Stimulated activated CD4-positive, alpha-beta T cell treated with anti-CD3 and anti-CD28 coated beads, Interleukin-4, amount 100 ng/mL, for 24 hours (primary cell): ENCODE measurements at places on chromosomes 2 and 18.

DNA sequence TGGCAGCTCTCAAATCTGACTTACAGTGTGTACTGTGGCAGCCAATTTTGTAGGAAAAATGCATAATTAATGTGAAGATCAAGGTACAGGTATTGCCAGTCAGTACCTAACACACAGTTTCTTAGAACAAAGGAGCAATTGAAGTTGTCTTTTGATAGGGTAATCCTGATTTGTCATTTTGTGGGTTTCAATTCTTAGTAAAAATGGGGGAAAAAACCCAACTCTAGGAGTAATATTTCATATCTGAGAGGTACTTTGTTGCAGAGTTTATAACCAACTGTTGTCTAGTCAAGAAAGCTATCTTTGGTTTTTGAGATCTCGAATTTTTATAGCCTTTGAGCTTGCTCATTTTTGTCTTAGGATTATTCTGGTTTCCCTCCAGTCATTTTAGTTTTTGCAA, 16.1 kb downstream of the SPATS2L start:
- no peak for DNase-seq

- no peak for DNase-seq
Measured at GRCh38 chr2:26438526-26438925, 36.8 kb downstream of the DRC1 start.

DNA sequence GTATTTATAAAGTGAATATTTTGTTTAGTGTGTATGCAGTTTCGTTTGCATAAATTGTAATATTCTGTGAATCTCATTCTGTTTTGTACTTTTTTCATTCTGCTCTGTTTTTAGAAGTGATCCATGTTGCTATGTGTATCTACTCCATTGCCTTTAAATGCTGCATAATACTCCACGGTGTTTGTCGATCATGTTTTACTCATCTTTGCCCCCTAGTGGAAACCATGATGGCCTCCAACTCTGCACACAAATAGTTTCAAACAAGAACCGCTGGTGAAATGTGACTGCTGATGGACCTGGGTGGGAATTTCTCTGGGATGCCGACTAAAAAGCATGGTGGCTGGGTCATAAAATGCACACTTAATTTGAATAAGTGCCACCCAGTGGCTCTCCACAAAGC, 32.0 kb upstream of the SKOR2 start:
- DNase-seq = no peak

GRCh38 chr18:59898609-59899297, 1.0 kb upstream of the PMAIP1 start:
- DNase-seq = peak; percentile 10

- DNase-seq = no peak
Measured at GRCh38 chr2:53104263-53104662, 663.3 kb upstream of the CHAC2 start.

GRCh38 chr2:127943186-127943585, 57.4 kb upstream of the AMMECR1L start:
- DNase-seq = no peak

- no peak for DNase-seq
Measured at GRCh38 chr2:236673823-236674185, 104.2 kb downstream of the ACKR3 start.

DNA sequence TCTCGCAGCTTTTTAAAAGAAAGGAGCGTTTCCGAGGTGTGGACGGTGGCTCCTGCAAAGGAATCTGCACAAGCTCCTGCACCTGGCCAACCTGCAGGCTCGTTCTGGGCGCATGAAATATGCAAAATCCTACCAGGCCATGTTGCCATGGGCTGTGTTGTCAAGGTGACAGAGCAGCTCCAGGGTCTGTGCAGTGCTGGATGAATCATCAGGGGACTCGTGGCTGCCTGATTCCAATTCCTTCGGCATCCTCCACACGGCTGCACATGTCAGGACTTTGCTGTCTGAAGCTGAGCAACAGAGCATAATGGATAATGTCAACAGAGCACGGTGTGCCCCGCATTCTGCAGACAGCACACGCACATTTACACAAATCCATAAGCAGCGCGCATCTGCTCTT, 120.5 kb downstream of the EIPR1 start:
- DNase-seq = no peak

GRCh38 chr2:11901351-11902069, 155.1 kb downstream of the LPIN1 start:
- no peak for DNase-seq

- peak; percentile 49 for DNase-seq
Measured at GRCh38 chr2:88874063-88874657, 182.7 kb downstream of the RPIA start.

DNA sequence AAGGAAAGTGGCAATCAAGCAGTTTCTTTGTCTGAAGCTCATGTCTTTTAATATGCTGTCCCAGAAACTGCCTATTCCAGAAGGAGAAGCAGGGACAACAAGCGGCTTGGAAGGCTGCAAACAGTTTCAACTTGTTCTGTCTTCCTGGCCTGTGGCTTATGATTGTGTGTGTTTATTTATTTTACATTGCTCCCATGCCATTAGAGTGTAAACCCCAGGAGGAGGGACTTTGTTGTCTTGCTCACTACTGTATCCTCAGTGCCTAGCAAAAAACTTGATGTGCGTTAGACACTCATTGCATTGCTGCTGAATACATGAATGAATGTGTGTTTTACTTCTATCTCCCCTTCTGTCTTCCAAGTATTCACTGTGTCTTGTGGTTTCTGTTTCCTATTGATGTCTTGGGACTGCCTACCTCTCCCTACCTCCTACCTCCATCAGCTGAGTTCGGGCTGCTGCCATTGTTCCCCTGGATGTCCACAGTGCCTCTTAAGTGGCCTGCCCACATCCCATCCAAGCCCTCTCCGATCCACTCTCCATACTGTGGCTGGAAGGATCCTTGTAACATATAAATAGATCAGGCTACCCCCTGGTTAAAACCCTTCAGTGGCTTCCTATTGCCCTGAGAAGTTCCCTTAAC, 261.4 kb downstream of the DYSF start:
- DNase-seq = no peak

DNA sequence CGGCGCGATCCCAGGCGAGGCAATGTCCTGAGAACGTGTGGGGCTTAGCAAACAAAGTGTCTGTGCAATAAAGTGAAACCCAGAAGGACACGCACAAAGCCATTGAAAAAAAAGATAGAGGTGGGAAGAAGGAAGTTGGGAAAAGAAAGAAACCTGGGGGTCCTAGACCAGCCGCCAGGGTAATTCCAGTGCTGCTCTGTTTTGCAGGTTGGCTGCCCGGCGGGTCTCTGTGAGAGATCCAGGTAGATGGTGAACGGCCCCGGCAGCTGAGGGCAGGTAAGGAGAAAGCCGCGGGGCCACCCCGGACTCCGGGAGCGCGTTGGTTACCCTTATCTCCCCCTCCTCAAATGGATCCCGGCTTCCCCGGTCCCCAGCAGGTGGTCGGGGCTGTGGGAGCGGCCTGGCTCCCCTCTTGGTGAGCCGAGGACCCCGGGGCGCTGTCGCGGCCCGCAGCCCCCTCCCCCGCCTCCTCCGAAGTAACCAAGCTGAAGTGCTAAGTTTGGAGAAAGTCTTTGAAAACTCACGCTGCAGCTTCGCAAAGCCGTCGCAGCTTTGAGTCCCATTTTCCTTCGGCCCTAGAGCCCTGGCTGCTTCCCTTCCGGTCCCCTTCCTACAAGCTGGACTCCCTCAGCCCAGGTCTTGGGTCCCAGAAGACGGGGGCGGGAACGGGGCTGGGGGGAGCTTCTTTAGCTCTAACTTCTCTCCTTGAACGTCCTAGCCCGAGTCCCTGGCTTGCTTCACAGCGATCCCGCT, 588 bp downstream of the OTX1 start:
- peak; percentile 3 for DNase-seq

DNA sequence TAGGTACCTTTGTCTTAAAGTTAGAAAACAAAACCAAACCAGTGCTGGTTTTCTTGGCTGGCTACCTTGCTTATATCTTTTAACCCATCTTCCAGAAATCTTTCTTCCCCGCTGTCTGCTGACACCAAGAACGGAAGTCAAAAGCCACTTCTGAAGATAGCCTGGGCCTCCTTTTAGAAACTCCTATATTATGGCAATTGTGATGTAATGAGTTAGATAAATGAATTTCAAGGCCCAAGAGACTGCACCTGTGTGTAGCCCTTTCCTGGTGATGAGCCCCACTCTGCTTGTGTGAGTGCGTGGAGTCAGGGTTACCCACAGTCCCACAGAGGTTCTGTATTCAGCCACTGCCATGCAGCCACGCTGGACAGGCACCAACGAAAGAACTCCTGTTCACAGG, 60.7 kb downstream of the ARMC9 start:
- DNase-seq = no peak

GRCh38 chr18:6255116-6255705, 159.5 kb downstream of the L3MBTL4 start:
- DNase-seq = no peak

- no peak for DNase-seq
Measured at GRCh38 chr18:7658701-7659100, 91.6 kb downstream of the PTPRM start.

DNA sequence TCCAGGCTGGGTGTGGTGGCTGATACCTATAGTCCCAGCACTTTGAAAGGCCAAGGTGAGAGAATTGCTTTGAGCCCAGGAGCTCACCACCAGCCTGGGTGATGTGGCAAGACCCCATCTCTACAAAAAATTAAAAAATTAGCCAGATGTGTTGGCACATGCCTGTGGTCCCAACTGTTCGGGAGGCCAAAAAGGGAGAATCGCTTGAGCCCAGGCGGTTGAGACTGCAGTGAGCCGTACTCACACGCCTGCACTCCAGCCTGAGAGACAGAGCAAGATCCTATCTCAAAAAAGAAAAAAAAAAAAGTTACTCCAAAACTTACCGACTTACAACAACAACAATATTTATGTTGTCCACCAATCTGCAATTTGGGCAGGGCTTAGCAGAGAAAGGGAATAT, 178.0 kb upstream of the FN1 start:
- DNase-seq = no peak

DNA sequence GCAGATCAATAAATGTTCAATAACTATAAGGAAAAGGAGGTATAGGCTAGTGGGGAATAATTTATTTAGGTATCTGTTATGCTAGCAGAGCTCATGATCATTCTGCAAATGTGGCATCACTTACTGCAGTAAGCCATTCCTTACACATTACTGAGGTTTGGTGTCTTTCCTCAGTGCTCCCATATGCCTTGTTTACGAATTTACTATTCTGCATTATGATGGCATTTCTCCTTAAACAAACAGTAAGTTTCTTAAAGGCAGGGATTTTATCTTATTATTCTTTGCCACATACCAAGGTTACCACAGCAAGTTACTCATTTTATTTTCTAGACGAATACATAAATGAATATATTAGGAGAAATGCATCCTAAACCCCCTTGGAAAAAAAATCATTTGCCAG, 88.4 kb downstream of the DSEL start:
- DNase-seq = no peak

DNA sequence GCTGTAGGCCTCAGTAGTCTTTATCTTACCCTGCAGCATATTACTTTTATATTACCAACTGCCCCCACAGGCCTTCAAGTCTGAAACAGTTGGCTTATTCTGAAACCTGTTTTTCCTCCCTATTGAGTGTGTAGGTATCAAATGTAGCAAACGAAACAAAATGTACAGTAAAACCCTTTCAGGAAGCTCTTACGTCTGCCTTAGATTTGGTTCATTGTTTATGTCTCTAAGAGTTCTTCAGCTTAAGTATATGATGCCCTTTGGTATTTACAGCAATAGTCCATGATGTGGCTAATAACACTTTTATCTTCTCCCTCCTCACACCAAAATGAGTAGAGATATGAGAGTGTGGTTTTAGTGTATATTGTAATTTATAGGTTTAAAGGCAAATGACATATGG, 108.8 kb downstream of the DOCK10 start:
- no peak for DNase-seq

DNA sequence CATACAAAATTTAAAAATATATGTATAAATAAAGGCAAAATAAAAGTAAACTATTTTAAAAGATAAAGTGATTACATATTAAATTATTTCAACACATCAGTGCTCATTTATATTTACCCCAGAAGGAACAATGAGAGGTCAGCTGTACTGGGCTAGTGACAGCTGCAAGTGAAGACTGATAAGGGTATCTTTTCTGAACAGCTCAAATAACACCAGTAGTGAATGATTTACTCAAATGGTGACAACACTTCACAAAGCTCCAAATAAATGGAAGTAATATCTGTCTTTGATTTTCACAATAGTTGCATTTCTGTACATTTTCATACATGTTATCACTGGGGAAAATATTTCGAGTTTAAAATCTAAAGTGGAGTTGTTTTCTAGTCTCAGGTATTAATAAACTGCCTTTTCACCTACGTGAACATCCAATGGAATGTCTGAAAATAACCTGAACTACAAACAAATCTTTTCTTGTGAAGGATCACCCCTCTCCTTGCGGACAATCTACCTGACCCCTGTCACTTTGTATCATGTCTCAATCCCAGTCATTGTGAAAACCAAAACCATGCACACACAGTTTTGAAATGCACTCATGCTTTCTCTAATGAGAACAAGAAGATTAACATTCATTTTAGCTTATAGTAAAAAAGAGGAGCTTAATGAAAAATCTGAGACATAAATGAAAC, 1928.8 kb upstream of the CELF4 start:
- no peak for DNase-seq

- DNase-seq = no peak
Measured at GRCh38 chr2:136874258-136874657, 108.9 kb downstream of the THSD7B start.

- DNase-seq = peak; percentile 24
Measured at GRCh38 chr18:58400331-58400870, 228.5 kb downstream of the ALPK2 start.

DNA sequence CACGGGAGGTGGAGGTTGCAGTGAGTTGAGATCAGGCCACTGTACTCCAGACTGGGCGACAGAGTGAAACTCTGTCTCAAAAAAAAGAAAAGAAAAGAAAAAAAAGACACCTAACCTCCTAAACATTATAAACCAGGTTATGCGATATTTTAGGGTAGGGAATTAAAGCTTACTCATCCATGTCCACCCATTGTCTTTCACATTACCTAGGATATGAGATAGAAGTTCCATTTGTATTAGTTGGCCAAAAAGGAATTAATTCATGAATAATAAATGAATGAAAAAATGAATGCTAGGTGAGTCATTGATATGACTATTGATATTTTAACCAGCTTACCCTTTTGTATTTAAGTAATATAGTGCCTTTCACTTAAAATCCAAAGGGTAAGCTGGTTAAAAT, 132.9 kb downstream of the FAM161A start:
- DNase-seq = no peak

- no peak for DNase-seq
Measured at GRCh38 chr2:163717993-163718680, 17.7 kb downstream of the FIGN start.

GRCh38 chr2:96727431-96727830, 12.4 kb downstream of the LMAN2L start:
- DNase-seq = no peak

- no peak for DNase-seq
Measured at GRCh38 chr2:233323851-233324250, 16.2 kb downstream of the SAG start.

- DNase-seq = no peak
Measured at GRCh38 chr2:77479395-77479794, 42.8 kb downstream of the LRRTM4 start.

GRCh38 chr18:37282386-37283037, 283.1 kb downstream of the CELF4 start:
- no peak for DNase-seq
